DMS 273 treated with DMSO at 0.1 percent for 48 hours (cell line): ENCODE measurements at places on chromosomes 1 and 21.

GRCh38 chr1:36123356-36123755, 1.7 kb downstream of the COL8A2 start:
- no peak for DNase-seq

GRCh38 chr1:207227131-207227630, 94.3 kb upstream of the CD55 start:
- DNase-seq, result no peak

DNA sequence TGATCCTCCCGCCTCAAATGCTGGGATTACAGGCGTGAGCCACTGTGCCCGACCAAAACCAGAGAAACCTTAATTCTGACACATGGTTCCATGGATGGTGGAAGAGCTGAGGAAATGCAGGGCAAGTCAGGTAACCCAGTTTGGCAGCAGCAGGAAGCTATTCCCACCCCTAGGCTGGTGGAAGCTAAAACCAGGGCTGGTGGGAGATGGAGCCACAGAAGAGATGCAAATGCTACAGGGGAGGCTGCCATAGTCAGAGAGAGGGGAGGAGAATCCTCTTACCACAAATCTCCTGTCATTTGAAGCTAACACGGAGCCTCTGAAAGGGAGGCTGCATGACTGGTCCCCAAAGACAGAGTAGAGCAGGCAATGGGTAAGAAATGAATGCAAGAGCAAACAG, 4.1 kb upstream of the CDC42BPA start:
- DNase-seq, result no peak

GRCh38 chr1:34898330-34898761, 31.1 kb downstream of the DLGAP3 start:
- DNase-seq, result no peak

- DNase-seq, result no peak
These were observed 1.4 kb downstream of the TRAPPC10 start for GRCh38 chr21:44013380-44014088.

- no peak for DNase-seq
These were observed 107.3 kb upstream of the PDC start for GRCh38 chr1:186568221-186568620.

DNA sequence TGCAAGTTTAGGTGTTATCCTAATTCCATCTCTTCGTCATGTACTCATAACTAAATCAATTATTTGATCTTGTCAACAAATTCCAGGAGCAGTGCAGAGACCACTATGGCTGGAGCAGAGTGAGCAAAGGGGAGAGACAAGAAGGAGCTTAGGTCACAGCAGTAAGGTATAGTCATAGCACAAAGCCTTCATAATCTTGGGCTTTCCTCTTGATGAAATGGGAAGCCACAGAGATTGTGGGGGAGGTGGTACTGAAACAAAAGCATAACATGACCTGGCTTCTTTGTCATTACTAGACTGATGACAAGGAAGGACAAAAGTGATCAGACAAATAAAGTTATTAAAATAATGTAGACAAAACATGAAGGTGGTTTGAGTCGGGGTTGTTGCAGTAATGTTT, 60.1 kb upstream of the PTGS2 start:
- no peak for DNase-seq

DNA sequence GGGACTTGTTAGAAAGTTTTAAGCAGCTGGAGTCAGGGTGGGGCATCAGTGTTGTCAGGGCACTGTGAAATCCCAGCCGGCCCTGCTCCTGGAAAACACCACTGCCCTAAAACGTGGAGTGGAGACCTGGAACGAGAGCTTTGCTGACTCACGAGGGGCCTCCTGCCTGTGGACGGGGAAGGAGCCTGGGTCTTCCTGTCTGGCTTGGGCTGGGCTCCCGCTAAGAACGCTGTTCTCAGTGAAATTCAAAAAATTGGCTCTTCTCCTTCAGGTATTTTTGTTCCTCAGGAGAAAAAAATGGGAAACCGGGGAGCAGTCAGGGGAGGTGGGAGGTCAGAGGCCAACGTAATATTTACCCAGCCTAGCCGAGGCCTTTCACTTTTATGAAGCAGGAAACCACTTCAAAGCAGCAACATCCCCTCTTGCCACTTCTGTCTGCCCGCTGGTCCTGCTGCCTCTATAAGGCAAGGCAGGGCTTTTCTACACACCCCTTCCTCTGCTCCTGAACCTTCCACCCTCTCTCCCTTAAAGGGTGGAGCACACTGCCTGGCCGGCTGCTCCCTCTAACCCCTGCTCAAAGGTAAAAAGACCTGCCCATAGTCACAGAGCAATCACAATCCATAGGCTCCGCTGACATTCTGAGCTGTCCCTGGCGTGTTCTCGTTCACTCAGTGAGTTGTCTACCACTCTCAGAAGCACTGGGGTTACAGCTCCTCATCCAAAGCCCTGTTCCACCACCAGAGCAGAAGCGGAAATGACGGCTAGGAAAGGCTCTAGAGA, 8.0 kb downstream of the PLXNA2 start:
- DNase-seq, result no peak

GRCh38 chr1:29824511-29825273, 588.4 kb downstream of the PTPRU start:
- no peak for DNase-seq

DNA sequence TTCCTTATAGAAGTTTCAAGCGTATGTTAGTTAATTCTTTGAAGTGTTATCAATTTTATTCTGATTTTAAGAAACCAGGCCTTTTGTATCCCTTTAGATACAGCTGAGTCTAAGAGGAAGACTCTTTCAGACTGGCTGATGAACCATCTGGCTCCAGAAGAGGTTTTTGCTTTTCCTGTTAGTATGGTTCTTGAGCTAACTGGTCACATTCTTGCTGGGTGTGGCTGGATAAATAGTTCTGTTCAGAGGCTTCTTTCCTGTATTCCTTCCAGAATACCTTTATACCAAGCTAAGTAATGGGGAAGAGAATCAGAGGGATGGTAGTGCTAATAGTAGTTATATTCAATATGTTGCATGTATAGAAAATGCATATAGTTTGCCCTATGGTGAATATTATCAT, 12.4 kb downstream of the HS2ST1 start:
- DNase-seq, result no peak

DNA sequence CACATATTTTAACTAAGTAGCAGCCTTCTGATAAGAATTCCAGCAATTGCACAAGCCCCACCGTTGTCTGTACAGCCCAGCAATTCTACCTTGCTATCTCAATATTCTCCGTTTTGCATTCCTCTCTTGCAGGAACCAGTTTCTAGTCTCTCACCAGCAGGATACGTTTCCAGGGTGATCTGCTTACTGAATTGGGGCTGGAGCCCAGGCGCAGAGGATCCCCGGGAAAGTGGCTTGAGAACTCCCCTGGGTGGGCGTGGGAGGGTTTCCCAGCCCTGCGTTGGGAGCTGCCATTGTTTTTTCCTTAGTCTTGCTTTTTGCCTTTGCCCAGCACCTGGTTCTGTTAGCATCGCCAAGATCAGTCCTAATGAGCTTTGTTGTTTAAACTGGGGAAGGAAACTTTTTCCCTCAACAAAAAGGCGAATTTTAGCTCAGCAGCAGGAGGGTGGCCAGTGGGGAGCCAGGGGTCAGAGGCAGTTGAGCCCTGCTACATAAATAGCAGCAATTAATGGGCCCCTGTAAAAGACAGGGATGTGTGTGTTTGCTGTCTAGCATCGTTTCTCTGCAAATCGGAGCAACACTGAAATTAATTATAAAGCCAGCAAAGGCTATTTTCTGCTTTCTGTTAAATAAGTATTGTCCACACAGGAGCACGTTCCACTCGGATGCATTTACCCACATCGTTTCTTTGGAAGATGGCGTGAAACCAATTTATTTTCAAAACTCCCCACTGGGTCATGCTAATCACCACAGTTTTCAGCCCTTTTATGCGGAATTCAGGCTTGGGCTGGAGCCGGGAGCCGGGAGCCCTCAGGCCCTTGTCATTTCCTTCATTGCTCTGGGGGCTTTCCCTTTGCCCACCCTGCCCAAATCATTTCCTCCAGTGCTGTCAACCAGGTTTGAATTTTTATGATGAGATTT, 36.6 kb downstream of the HUNK start:
- DNase-seq, result no peak

DNA sequence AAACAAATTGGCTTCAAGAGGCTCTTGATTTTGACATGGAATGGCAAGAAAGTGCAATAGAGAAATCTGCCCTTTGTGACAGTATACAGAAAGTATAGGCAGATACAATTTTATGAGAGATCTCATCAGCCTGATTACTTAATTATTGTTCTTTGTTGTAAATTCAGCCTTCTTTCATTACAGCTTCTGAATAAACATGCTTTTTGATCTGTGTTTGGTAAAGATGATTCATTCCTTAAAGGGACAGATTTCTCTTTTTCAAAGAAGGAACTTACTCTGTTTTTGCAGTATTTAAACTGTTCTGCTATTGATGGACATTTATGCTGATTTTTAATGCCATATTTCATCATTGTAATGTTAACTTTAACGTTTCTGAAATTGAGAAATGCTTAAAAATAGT, 13.7 kb upstream of the MPC2 start:
- no peak for DNase-seq

- no peak for DNase-seq
These were observed 24.2 kb upstream of the ERICH3 start for GRCh38 chr1:74697832-74698231.

DNA sequence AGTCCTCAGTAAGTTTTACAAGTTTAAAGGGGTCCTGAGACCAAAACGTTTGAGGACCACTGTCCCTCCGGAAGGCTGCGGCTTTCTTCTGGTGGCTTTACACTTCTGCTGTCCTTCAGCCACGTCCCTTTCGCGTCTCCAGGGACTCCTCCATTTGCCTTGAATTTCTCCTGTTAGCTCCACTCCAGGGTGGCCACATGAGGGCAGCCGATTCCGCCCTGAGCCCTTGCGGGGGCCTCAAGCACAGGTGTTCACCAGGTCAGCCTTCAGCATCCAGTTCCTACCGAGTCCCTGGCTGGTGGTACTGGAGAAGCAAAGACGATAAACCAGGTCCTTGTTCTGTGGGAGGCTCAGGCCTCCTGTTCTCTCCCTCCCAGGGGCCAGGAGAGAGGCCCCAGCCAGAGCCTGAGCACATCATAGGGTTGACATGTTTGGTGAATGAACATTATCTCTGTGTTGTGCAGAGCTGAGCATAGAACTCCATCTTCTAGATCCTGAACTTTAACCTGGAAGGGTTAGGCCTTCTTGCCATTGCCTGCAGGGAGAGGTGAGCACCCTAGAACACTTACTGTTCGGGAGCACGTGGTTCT, 27.4 kb upstream of the COQ8A start:
- no peak for DNase-seq

GRCh38 chr1:182389619-182390047, 2.0 kb downstream of the GLUL start:
- DNase-seq, result no peak

GRCh38 chr1:59433440-59433813, 136.5 kb downstream of the FGGY start:
- DNase-seq, result no peak

GRCh38 chr1:56798053-56798471, 21.1 kb downstream of the FYB2 start:
- no peak for DNase-seq

- peak; percentile 14 for DNase-seq
These were observed 16.2 kb upstream of the ERICH3 start for GRCh38 chr1:74689621-74690363.

DNA sequence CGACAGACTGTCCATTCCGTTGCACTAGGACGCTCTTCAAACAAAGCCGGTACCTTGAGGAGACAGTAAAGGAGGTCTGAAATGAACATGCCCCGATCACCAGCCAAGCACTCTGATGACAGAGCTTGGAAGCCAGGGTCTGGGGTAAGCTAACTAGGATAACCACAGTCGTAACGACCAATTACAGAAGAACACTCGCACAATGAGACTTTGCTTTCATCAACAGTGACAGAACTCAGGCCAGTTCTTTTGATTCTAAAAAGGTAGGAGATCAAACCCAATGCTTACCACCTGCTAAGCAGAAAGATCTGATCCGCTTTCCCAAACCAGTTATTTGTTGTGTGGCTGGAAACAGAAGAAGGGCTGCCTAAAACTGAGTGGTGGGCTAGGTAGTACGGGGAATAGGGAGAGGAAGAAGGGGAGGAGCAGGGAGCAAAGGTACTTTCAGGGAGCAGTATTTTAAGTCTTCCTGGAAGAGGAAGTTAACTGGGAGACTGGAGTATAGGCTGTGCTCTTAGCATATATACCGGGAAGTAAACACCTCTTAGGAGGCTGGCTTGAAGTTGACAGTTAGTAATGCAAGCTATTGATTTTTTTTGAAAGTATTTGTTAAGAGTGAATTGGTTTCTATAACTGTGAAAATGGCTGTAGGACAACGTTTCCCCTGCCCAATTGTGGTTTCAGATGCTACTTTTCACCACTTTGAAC, 38.4 kb downstream of the UCK2 start:
- DNase-seq, result no peak

DNA sequence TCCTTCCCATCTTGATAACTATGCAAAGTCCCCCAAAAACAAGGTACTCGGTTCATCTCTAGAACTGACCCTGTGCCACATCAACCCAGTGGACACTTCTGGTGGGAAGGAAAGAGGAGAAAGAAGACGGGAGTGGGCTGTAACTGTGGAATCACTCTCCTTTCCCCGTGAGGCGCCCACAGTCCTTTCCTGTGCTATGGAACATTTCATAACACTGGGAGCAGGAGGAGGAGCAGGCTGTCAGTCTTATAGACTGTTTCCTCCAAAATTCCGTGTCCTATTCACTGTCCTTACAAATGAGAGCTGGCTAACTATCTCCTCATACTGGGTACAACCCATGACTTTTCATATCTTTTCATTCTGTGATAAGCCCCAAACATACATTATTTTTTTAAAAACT, 40.7 kb downstream of the PLEKHA6 start:
- DNase-seq, result no peak

DNA sequence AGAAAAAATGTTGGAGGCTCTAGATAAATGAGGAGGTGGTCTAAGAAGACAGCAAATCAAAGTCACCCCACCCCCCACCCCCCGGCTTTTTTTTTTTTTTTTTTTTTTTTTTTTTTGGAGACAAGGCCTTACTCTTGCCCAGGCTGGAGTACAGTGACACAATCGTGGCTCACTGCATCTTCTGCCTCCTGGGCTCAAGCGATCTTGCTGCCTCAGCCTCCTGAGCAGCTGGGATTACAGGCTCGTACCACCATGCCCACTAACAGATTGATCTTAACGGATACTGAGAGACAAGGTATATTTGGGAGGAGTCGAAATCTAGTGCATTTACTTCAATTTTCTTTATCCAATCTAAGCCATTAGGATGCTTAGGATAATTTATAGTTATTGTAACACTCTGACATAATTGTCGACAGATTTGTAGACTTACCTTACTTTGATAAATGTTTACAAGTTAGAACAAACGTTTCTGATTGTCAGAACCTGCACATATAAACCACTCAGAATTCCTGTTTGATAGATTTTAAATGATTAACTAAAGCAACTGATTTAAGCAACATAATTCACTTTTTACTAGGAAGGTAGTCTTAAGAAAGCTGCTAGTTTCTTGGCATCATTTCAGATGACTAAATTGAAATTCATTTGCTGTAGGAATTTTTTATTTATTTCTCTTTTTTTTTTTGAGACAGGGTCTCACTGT, 33.7 kb upstream of the NBL1 start:
- no peak for DNase-seq

- DNase-seq, result no peak
These were observed at the start of gene PCSK9 for GRCh38 chr1:55039342-55040082. Gene PCSK9 (plus strand): TSS chr1:55039548. CDS start chr1:55039838, 290 bp downstream.
